Body of pancreas (tissue), 4 donors: ENCODE measurements at places on chromosomes 7 and 10. TPM values are rescaled to one million over a fixed set of nuclear protein-coding genes. Genes with fewer than 3 reads are reported as not detected.

Gene OGDHL
- total RNA-seq, result 4.3 TPM

Gene SYNPO2L
- not detected for total RNA-seq

Gene BTBD16
- total RNA-seq, result not detected

Gene SOSTDC1
- total RNA-seq, result not detected

Gene CHCHD3
- 32.6 TPM for total RNA-seq

Gene CCZ1B
- 8.0 TPM for total RNA-seq

Gene SLC18A3
- total RNA-seq, result not detected

Gene PALD1
- total RNA-seq, result 11.7 TPM

Gene FAM24A
- not detected for total RNA-seq

Gene PAPOLB
- total RNA-seq, result under 0.01 TPM

Gene VSTM4
- total RNA-seq, result 5.6 TPM

Gene IGFBP1
- 0.26 TPM for total RNA-seq

Gene NDUFA5
- total RNA-seq, result 33.3 TPM

Gene CPVL
- total RNA-seq, result 4.0 TPM

Gene COBL
- total RNA-seq, result 25.4 TPM

Gene AKR1C1
- total RNA-seq, result 49.4 TPM

Gene GDF2
- not detected for total RNA-seq

Gene KLF14
- total RNA-seq, result not detected

Gene PRSS1
- total RNA-seq, result 44,177 TPM

Gene ADD3
- 40.5 TPM for total RNA-seq

Gene WDR11
- total RNA-seq, result 43.3 TPM

Gene GIMAP6
- total RNA-seq, result 10.6 TPM

Gene HOXA6
- not detected for total RNA-seq

Gene DOCK1
- total RNA-seq, result 44.1 TPM
